Activated naive CD8-positive, alpha-beta T cell treated with anti-CD3 and anti-CD28 coated beads, Interleukin-2, amount 50 U/mL, for 24 hours (primary cell): ENCODE measurements at places on chromosomes 1 and 21.

GRCh38 chr1:198259333-198260074, 102.7 kb downstream of the NEK7 start:
- DNase-seq = no peak

GRCh38 chr1:4532656-4533055, 121.8 kb upstream of the AJAP1 start:
- no peak for DNase-seq

GRCh38 chr1:100699744-100700143, 19.8 kb upstream of the VCAM1 start:
- DNase-seq = no peak

DNA sequence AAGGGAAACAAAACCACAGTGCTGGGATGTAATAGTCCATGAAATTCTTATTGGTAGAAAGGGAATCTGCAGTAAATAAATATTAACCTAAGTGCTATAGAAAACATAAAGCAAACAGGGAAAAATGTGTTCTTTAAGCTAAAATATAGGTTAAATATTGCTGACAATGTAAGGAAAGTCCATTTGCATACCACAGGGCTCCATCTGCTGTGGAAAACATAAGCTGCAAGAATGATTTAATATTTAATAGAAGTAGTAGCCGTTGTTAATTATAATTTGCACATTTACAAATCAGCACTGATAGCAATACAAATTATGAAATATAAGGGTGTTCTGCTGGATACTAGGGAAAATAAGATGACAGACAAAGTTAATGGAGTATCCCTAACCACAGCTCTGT, 444.9 kb upstream of the PKN2 start:
- DNase-seq = no peak

DNA sequence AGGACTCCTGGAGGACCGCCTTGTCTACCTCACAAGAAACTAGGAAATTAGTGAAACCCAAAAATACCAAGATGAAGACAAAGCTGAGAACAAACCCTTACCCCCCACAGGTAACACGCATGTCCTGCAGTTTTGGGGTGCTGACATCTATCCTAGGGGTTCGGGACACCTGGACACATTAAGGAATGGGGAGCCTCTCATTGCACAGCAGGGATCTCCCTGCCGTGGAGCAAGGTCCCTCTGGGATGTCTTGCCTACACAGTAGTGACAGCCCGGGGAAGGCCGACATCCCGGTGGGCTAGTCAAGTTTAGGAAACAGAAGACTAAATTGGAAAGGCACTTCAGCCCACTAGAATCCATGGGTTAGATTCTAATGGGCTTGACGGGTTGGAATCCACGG, 44.5 kb downstream of the SIM2 start:
- DNase-seq = no peak

- DNase-seq = no peak
Measured at GRCh38 chr1:172578586-172578985, 45.6 kb downstream of the SUCO start.

GRCh38 chr1:115136106-115136505, 46.8 kb upstream of the TSPAN2 start:
- DNase-seq = no peak

GRCh38 chr1:187121661-187122060, 292.9 kb downstream of the PLA2G4A start:
- DNase-seq = no peak

GRCh38 chr1:211260141-211261107, 1.3 kb downstream of the RCOR3 start:
- peak; percentile 76 for DNase-seq

- DNase-seq = no peak
Measured at GRCh38 chr1:8259498-8260290, 58.2 kb upstream of the SLC45A1 start.

- DNase-seq = no peak
Measured at GRCh38 chr1:38207906-38208305, 161.3 kb upstream of the POU3F1 start.

DNA sequence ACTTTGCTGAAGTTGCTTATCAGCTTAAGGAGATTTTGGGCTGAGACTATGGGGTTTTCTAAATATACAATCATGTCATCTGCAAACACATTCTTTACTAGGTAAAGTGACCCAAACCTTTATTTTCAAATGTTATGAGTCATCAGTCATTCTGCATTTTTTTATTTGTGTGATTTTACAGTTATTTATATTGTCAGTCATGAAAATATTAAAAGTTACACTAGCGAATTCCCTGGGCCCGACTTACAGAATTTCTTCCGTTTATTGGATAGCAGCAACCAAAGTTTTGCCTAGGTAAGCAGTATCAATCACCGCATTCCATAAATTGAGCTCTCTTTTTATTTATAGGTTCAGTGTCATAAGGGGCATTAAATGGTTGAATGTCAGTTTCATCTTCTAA, 13.8 kb downstream of the OR2M5 start:
- no peak for DNase-seq

DNA sequence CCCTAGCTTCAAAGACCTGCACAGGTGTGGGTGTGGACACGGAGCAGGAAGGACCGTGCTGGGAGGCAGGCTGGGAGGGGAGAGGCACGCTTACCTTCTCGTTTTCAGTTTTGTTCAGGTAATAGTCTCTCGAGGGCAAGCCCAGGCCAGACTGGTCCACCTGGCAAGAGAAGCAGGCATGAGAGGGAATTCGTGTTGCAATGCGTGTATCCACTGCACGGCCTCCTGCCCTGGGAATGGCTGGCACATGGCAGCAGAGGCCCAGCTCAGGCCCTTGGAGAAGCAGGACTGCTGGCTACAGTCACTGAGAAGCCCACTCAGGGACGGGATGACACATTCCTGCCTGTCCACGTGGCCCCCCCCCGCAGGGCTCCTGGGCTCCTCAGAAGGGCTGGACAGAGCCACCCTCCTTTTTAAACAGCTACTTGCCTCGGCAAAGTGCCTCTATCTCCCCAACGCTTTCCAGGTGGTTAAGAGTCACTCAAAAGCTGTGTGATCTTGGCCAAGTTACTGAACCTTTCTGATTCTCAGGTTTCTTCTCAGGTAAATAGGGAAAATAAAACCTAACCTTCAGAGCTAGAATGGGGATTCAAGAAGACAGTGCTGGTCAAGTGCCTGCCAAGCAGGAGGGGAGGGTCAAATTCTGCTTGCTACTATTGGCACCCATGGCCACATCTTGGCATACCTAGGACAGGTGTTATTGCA, 32.7 kb downstream of the ECE1 start:
- DNase-seq = no peak

GRCh38 chr1:185132534-185132933, 24.2 kb downstream of the TRMT1L start:
- DNase-seq = no peak

- DNase-seq = no peak
Measured at GRCh38 chr1:164672588-164672987, 113.6 kb downstream of the PBX1 start.

DNA sequence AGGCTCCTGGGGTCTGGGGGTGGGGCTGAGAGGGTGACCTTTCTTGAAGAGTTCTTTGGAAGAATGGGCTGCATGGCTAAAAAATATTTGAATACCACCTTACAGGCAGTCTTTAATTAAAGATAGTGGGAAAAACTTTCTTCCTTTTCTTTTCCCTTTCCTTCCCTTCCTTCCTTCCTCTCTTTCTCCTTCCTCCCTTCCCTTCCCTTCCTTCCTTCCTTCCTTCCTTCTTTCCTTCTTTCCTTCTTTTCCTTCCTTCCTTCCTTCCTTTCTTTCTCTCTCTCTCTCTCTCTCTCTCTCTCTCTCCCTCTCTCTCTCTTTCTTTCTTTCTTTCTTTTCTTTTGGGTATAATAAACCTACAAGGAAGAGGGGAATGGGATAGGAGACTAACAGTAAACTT, 77.8 kb upstream of the EDN2 start:
- no peak for DNase-seq

DNA sequence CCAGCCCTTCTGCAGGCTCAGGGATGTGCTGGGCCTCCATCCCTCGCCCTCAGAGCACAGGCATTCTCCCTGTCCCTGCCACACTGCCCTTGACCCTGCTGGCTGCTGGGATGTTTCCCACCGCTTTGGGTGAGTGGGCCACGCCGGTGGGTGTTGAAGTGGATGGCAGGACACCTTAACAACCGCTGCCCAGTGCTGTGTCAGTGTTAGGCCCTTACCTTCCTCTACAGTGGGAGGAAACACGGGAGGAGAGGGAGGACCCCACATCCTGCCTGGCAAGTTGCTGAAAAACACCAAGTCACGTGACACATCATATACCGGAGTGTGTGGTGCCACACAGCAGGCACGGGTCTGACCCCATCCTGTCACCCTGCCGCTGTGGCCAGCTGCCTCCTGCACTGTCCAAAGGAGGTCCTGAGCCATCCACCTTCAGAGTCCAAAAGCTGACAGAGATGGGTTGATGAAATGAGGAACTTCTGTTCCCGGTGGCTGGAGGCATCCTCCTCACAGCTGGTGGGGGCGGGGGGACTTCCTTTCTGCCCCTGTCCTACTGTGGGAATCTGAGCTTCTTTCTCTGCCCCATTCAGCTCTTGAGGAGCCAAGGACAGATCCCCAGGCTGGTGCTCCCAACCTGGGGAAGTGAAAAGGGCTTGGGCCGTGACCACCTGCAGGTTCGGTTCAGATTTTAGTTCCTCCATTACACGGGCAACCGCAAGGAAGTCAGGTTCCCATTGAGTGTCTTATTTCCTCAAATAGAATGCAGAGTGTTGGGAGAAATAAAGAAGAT, 3.2 kb upstream of the THEMIS2 start:
- DNase-seq = peak; percentile 65

- DNase-seq = no peak
Measured at GRCh38 chr1:172812118-172812517, 153.2 kb downstream of the FASLG start.

- DNase-seq = no peak
Measured at GRCh38 chr1:246609632-246610031, 43.4 kb downstream of the CNST start.

DNA sequence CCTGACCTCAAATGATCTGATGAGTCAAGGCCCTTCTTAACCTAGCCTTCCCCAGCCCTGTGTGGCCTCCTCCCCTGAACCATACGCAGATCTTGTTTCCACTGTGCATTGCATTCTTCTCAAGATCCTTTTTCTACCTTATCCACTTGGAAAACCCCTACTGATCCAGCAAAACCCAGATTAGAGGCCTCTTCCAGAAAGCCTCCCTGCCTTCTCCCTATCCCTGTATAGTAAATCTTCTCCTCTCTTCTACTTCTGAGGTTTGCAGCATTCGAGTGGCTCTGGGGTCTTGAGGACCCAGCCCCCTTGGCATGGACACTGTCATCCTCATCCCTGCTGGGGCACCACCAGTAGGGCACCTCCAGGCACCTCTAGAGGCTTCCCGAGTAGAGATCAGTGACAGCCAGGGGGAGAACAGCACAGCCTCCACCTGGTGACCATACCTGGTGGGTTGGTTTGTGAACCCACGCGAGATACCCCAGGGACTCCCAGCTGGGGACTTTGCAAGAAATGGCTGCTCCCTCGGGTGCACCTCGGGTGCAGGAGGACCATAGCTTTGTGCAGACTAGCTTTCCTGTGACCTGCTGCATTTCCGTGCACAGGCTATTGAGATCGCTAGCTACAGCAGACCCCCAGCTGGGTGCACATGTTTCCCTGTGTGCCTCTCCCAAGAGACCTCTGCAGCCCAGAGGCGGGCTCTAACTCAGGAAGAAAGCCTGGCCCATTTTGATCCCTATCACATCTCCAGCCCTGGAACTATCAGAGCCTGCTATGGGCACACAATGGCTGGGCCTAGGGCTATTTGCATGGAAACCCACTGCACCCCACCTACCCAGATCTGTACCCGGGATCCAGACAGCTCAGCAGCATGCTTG, 34.2 kb downstream of the MATN1 start:
- no peak for DNase-seq

GRCh38 chr1:153818876-153819275, 43.7 kb downstream of the SLC27A3 start:
- no peak for DNase-seq

GRCh38 chr21:14956807-14957206, 108.0 kb downstream of the NRIP1 start:
- no peak for DNase-seq

GRCh38 chr1:55146781-55147180, 68.4 kb downstream of the USP24 start:
- DNase-seq = no peak

GRCh38 chr1:245678860-245679411, 524.2 kb downstream of the KIF26B start:
- DNase-seq = no peak

DNA sequence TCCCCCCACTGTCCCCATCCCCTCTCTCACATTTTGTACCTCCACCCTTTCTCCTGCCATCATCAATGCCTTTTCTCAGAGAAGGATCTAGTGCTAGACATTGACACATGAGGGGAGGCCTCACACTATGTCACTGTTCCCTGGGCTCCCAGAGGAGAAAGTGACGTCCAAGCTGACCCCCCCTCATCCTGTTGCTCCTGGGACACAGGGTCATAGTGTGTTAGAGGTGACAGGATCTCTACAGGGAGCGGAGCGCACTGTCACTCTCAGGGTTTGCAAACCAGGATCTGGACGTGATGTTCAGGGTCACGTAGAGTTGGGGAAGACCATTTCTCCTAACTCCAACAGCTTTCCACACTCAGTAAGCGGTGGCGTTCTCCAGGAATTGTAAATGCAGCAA, 2.6 kb downstream of the NCMAP start:
- DNase-seq = no peak

- no peak for DNase-seq
Measured at GRCh38 chr1:16072616-16073484, 601 bp downstream of the FAM131C start.

DNA sequence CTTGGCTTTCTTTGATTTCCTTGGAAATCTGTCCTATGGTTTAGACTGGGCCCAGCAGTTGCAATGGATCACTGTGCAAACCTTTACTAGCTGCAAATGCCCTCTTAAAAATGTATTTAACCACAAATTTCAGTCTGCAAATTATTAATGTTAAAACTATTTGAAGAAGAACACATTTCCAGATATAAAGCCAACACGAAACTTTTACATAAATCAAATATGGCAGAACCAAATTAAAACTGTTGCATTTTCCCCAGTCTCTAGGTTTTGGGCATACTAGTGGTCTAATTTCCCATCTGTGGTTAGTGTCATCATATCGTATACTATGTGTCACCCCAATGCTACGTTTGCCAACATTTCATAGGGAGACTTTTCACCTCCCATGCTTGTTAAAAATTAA, 52.3 kb downstream of the HMCN1 start:
- no peak for DNase-seq

GRCh38 chr1:191085121-191085520, 607.5 kb upstream of the BRINP3 start:
- no peak for DNase-seq

DNA sequence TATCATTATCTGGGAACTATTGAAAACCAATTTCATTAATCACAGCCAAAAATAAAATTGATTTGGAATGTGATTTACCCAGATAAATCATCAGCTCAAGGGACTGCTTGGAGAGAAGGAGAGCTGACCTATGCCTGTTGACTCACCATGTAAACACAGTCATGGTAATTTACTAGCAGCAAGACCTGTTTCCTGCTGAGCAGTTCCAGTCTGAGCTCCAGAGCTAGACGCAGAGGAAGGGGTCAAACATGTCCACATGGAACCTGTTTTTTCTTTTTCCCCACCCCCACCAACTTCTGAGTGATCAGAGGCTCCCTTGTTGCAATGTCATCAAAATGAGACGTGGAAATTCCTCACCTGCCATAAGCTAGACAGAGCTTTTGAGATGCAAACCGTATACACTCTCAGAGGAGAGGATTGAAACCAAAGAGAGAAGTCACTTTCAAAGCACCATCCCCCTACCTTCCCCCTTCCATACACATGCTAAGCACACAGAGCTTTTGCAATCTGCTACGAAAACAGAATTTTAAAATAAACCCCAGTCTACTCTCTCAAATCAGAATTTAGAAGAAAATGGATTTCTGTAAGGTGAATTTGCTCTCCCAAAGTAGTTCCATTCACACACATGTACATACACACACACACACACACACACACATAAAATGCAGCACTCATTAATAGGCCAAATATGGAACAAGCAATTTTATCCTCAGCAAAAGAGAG, 55.9 kb upstream of the PTGFRN start:
- no peak for DNase-seq
